ENCODE measurements at places on chromosomes 3 and 15. TPM values are rescaled to one million over a fixed set of nuclear protein-coding genes. Genes with fewer than 3 reads are reported as not detected.

- H3K27me3 ChIP-seq, result no peaks in the 10 kb centered on the region
- H3K4me3 ChIP-seq, result no peak overlapping the region
- DNase-seq, result peak; percentile 91
- no peaks in the 10 kb centered on the region for H3K36me3 ChIP-seq
- peaks cover 6% of the 10 kb centered on the region for H3K4me1 ChIP-seq
These were observed 3.2 kb upstream of the FLNB start for GRCh38 chr3:58004973-58005372.

SNX22 gene
- 0.04 TPM for polyA plus RNA-seq

HIGD2B gene
- polyA plus RNA-seq, result not detected

KCNH8 gene
- polyA plus RNA-seq, result not detected

GRCh38 chr15:88243895-88244787, 12.4 kb downstream of the NTRK3 start:
- no peak overlapping the region for H3K4me3 ChIP-seq
- H3K36me3 ChIP-seq, result no peaks in the 10 kb centered on the region
- no peaks in the 10 kb centered on the region for H3K4me1 ChIP-seq
- no peak overlapping the region for H3K27ac ChIP-seq
- H3K27me3 ChIP-seq, result no peaks in the 10 kb centered on the region

DNA sequence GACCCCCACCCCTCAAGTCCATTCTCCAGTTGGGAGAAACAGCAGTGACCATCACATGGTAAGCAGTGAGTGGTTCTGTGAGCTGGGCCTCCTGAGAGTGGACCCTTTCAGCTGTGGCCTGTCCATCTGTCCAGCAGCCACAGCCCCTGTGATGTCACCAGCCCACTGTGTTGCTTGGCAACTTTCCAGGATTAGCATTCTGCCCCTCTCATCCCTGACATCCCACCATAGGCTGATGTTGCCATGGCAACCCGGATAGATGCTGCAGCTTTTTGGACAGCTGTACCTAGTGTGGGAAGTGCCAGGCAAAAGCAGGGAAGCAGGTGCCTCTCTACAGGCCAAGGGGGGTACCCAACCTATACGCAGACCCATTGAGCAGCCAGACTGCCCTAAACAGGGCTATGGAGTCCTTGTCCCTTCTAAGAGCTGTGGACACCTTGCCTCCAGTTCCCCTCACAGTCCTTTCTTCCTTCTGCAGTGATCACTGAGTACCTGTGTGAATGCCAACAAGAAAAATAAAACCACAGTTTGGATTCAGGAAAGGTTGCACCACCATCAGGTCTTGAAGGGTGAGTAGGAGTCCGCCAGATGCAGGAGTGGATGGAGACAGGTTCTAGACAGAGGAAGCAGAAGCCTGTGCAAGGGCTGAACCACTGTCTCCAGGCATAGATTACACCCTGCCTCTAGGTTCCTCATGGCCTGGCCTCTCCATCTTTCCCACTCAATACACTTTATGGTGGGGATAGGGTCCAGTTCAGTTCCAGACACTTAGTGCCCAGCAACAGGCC, at the start of gene DNAH1:
DNAH1 (plus strand) TSS at position 343 of the 788 bp plus-strand sequence. CDS start 6,124 bp downstream, outside the sequence.
- peaks cover 9% of the 10 kb centered on the region for H3K4me1 ChIP-seq
- no peak within 1 kb of the TSS for H3K4me3 ChIP-seq
- no peaks in the 10 kb centered on the region for H3K27me3 ChIP-seq
- DNase-seq, result no peak

DNA sequence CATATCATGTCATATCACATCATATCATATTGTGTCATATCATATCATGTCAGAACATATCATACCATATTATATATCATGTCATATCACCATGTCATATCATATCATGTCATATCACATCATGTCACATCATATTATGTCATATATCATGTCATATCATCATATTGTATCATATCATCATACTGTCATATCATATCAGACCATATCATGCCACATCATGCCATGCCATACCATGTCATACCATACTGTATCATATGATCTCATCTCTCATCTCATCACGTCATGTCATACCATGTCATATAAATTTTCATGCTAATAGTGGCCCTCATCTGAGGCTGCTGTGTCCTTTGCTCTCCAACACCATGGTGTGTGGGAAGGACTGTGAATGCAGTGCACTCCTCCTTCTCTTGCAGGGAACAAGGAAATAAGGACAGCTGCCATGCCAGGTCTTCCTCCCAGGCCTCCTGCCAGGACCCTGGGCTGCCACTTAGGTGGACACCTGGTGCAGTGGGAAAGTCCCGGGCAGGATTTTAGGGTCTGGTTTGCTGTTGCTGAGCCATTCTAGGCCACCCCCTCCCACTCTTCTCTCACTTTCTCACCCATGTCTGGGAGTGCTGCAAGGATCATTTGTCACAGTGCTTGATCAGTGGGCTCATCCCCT, 72.4 kb upstream of the TRPM1 start:
- no peaks in the 10 kb centered on the region for H3K36me3 ChIP-seq
- H3K27me3 ChIP-seq, result peaks cover 3% of the 10 kb centered on the region
- H3K4me3 ChIP-seq, result no peak overlapping the region
- H3K27ac ChIP-seq, result no peak overlapping the region
- no peaks in the 10 kb centered on the region for H3K4me1 ChIP-seq

RNF168 gene
- 2.5 TPM for polyA plus RNA-seq

CPLX3 gene
- not detected for polyA plus RNA-seq

DNA sequence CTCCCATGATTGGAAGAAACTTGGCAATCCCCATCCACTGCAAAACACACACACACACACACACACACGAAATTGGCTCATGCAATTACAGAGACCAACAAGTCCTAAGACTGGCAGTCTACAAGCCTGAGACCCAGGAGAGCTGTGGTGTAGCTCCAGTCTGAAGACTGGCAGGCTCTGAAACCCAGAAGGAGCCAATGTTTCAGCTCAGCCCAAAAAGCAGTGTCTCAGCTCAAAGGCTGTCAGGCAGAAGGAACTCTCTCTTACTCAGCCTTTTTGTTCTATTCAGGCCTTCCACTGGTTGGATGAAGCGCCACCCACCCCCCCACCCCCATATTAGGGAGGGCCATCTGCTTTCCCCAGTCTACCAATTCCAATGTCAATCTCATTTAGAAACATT, 32.1 kb downstream of the MESD start:
- H3K4me3 ChIP-seq, result no peak overlapping the region
- peaks cover 5% of the 10 kb centered on the region for H3K4me1 ChIP-seq
- peak; percentile 22 for DNase-seq
- H3K27ac ChIP-seq, result no peak overlapping the region
- no peaks in the 10 kb centered on the region for H3K27me3 ChIP-seq

DNA sequence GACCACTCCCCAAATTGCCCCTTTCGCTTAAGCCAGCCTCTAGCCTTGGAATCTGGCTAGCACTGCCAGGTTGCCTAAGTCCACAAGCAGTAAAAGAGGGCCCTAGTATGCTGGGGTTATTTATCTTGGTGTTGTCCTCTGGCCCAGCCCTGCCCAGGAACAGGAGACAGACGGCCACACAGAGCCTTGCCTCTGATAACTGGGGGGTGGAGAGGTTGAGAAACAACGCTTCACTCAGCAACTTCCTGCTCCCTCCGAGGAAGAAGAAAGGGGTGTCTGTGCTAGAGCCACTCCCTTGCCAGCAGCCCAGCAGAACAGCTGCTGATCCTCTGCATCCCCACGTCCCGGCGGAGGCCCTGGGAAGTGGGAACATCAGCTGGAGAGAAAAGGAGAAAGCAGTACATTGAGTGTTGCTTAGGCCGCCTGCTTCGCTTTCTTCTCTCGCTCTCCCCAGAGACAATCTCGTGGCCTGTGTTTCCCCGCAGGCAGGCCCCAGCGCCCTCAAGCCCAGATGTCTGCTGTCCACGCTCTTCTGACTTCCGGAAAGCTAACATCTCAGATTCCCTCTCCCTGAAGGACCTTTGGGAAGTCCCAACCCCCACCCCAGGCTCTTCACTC, 22.6 kb upstream of the C3orf70 start:
- H3K4me1 ChIP-seq, result peaks cover 6% of the 10 kb centered on the region
- peak; percentile 22 for DNase-seq

DNA sequence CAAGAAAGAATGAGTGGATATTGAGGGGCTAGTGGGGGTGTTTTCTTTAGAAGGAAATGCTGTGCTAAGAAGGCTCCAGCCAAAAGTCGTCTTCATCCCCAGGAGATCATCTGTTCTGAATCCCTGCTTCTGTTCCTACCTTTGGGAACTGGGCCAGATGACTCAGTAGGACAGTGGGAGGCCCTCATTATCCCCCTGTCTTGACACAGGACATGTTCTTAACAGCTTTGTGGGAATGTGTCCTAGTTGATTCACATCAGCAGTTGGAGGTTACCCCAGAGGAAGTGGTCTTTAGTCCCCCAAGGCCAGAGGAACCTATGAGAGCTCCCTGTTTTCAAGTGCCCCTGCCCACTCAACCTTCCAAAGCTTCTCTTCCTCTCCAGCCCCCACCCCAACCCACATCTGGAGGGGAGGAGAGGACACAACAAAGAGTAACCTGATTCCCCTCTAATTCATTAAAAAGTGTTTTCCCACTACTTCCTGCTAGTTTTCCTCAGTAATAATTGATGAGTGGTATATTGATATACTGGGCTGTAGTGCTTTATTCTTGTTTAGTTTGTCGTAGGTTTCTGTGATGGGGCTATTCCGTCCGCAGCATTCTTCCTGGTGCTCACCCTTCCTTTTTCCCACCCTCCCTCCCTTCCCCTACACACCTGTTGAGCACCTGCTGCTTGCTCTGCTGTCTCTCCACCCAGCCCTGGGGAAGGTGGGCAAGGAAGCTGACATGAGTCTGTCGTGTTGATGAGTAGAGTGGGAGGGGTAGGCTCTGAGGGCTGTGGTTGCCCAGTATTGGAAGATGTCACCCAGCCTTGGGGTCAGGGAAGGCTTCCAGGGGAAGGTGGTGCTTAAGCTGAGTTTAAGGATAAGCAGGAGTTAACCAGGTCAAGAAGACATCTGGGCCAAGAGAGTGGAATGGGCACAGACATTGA, 9.3 kb downstream of the PXYLP1 start:
- H3K27ac ChIP-seq, result no peak overlapping the region
- peak; percentile 60 for DNase-seq
- H3K4me1 ChIP-seq, result peaks cover 17% of the 10 kb centered on the region
- H3K27me3 ChIP-seq, result no peaks in the 10 kb centered on the region

GRCh38 chr15:60118146-60118545, 114.0 kb downstream of the FOXB1 start:
- H3K4me3 ChIP-seq, result no peak overlapping the region
- DNase-seq, result no peak
- H3K27me3 ChIP-seq, result peaks cover 28% of the 10 kb centered on the region
- no peaks in the 10 kb centered on the region for H3K4me1 ChIP-seq
- no peaks in the 10 kb centered on the region for H3K36me3 ChIP-seq

DNA sequence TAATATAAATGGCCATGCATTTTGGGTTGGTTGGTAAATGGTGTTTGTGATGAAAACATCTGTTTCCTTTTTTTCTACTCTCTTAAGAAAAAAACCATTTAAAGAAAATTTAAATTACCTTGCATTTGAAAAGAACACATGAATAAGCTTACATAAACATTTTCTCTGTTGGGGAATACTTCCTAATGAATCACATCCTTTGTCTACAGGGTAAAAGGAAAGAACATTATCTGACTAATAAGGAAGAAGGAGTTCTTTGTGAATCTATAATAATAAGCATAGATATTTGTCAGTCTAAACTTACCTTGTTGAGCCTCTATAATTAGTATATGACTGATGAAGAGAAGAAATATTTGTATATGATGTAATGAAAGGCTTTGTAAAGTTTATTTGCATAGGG, 254.1 kb upstream of the ZNF717 start:
- no peak overlapping the region for H3K27ac ChIP-seq
- DNase-seq, result peak; percentile 72
- H3K4me3 ChIP-seq, result no peak overlapping the region
- H3K27me3 ChIP-seq, result no peaks in the 10 kb centered on the region

- H3K4me3 ChIP-seq, result no peak overlapping the region
- no peak for DNase-seq
- no peak overlapping the region for H3K27ac ChIP-seq
- H3K4me1 ChIP-seq, result no peaks in the 10 kb centered on the region
- H3K36me3 ChIP-seq, result no peaks in the 10 kb centered on the region
These were observed 94.0 kb downstream of the OCA2 start for GRCh38 chr15:28005004-28005527.

GRCh38 chr3:61594144-61594963, 33.0 kb downstream of the PTPRG start:
- no peaks in the 10 kb centered on the region for H3K27me3 ChIP-seq
- H3K36me3 ChIP-seq, result no peaks in the 10 kb centered on the region
- H3K4me3 ChIP-seq, result no peak overlapping the region
- DNase-seq, result no peak
- H3K4me1 ChIP-seq, result peaks cover 15% of the 10 kb centered on the region

DNA sequence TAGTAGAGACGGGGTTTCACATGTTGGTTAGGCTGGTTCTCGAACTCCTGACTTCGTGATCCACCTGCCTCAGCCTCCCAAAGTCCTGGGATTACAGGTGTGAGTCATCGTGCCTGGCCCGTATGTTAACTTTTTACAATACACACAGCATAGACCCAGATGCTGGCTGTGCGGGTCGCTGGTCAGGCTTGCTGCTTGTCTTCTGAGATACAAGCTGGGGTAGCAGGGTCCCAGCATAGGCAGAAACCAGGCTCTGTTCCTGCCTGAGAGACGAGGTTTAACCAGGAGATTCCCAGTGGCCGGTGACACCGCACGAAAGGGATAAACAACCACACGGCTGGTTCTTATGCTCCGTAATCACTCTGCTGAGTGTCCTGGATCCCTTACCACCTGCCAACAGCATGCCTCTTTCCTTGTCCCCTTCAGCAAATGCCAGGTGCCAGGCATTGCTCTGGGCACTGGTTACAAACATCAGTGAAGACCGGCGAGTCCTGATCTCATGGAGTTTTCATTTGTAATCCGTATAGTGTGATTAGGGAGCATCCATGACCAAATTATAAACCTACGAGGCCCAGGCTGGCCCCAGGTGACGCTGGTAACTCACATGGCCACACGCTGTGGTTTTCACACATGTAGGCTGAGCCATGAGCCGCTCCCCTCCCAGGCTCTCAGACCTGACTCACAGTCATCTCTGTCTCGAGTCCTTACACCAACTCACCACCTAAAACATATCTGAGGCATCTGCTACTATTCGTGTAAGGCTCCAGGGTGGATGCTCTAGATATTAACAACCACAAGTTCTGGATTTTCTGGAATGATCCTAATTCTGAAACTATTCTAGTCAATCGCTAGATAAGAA, 125.7 kb downstream of the PDZRN3 start:
- DNase-seq, result peak; percentile 43
- H3K4me1 ChIP-seq, result peaks cover 7% of the 10 kb centered on the region
- H3K27me3 ChIP-seq, result no peaks in the 10 kb centered on the region
- no peak overlapping the region for H3K27ac ChIP-seq

Measured in IMR-90 (cell line).